ENCODE measurements at places on chromosomes 13 and 19.

DNA sequence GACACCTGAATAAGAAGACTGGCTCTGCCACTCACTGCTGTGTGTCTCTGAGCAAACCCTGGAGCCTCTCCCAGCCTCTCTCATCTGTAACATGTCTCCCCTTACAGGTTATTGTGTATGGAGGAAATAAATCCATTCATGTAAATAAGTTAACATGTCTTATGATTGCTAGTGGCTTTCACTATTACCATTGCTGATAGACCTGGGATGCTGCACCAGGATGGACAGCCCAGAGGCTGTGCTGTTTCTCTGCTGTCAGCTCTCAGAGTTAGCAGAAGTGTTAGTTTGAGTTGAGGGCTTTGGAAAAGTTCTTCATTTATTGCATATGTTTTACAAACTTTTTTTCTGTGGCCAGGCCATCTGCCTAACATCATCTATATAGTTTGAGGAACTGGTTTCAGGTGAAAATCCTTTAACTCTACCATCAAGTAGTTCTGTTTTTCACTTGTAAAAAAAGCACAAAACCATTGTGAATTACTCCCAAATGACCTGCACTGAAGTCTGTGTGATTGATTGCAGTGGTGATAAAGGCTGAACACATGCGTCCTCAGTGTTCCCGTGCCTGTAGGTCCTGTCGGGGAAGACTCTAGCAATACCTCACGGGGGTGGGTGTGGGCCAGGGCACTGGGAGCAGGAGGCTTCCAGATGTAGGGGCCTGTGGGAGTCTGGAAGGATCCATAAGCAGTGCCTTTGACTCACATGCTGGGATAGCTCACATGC, 24.6 kb downstream of the MPHOSPH8 start:
- DNase-seq = no peak

GRCh38 chr13:99151516-99151915, 49.1 kb upstream of the UBAC2 start:
- no peak for DNase-seq

DNA sequence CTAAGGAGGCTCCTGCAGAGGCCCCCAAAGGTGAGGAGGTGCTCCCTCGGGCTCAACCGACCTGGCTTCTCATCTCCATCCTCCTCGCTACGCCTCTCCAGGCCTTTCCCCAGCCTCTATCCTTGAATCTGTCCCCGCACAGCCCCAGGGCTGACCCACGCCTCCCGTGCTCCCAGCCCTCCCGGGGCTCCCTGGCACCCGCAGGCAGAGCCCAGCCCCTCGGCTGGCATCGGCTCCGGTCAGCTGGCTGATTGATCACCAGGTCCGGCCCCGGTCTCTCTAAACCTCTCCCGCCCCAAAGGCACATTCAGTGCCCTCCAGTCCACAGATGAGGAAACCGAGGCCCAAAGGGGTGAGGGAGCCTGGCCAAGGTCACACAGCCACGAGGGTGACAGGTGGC, 2.5 kb downstream of the MYBPC2 start:
- DNase-seq = no peak

DNA sequence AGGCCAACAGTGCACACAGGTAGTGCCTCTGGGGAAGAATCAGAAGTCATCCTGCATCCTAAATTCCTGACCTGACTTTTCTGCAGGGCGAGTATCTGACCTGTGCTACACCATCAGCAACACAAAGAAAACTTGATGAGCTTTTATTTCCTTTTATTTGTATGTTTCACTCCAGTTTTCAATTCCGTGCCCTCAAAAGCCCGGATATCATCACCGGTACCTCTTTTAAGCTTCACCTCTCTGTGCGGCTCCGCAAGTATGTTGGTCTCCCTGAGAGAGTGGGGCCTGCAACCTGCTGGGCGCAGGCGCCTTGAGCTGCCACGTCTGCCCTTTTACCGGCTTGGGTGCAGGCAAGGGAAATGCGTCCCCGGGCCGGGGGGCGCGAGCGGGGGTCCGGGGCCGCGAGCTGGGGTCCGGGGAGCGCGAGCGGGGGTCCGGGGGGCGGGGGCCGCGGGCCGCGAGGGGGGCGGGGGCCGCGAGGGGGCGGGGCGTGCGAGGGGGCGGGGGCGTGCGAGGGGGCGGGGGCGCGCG, 4.3 kb upstream of the DUXA start:
- DNase-seq = peak; percentile 20

GRCh38 chr13:95188128-95188527, 113.1 kb downstream of the ABCC4 start:
- no peak for DNase-seq

DNA sequence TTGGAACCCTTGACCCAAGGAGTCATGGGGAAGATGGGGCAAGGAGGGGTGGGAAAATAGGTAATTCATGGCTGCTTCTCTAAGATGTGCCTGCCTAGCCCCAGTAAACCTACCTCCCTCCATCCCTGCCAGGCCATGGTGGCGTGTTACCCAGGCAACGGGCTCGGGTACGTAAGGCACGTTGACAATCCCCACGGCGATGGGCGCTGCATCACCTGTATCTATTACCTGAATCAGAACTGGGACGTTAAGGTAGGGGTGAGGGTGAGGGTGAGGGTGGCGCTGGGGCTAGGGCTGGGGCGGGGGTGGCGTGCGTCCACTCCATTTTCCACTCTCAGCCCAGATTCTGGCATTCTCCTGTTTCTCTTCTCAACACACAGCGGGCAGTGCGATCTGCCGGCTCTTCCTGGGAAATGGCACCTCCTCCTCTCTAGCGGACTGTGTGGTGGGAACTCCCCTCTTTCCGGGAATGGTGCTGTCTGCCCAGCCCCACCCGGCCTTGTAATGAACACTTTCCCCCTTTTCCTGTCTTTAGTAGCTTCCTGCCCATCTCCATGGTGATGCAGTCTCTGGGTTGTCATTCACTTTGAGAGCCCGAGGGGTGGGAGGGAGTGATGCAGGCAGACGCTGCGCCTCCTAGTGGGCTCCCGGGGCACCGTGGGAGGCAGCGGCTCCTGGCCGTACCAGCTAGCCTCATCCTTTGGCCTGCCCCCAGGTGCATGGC, 7.6 kb downstream of the EGLN2 start:
- DNase-seq = peak; percentile 66

DNA sequence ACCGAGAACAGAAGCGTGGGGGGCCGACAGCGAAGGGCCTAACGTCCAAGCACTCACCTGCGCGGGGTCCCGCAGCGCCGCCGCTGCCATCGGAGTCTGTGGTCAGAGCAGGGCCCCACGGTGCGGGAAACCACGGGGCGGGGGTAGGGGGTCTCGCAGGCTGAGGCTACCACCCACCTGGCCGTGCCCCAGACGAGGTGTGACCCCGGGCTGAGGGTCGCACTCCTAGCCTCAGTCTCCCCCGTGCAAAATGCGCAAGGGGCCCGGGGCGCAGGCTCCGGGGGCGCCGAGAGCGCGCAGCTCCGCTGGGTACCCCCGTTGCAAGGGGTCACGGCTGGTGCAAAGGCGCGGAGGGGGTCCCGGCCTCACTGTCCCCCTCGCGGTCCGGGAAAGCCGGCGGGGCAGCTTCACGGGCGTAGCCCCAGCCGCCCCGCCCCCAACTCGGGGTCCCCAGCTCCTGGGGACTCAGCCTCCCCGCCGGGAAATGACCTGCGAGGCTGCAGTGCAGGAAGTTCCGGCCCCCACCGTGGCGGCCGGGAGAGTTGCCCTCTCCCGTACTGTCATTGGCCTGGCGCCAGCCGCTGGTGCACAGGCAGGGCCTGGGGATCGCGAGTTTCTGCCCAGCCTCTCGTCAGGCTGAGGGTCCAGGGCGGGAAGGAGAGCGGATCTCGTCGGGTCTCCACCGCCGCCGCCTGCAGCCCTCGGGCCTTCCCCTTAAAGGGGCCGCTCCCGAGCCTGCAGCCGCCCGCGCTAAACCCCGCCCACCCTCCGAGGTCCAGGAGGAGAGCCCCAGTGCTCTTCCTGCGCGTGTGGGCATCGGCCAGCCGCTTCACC, at the start of gene ZNF792:
Gene ZNF792 (minus strand): TSS at position 657 of the 834 bp plus-strand sequence. CDS start 567 bp downstream, at position 90.
- peak; percentile 56 for DNase-seq

GRCh38 chr13:49368688-49369087, 75.2 kb downstream of the CAB39L start:
- DNase-seq = no peak

DNA sequence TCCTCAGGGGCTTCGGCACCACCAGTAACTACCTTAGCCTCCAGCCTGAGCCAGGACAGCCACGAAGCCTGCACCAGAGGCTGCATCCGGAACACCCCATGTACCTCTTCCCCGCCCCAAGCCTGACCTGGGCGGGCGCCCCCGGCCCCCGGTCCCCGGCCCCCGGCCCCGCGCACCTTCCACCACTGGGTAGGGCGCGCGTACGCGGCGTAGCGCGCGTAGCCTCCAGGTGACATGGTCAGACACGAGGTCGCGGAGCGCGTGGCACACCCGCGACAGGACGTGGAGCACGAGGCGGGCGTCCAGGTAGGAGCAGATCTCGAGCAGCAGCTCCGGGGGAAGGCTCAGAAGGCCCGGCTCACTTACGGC, 450 bp downstream of the FBXW9 start:
- DNase-seq = no peak

DNA sequence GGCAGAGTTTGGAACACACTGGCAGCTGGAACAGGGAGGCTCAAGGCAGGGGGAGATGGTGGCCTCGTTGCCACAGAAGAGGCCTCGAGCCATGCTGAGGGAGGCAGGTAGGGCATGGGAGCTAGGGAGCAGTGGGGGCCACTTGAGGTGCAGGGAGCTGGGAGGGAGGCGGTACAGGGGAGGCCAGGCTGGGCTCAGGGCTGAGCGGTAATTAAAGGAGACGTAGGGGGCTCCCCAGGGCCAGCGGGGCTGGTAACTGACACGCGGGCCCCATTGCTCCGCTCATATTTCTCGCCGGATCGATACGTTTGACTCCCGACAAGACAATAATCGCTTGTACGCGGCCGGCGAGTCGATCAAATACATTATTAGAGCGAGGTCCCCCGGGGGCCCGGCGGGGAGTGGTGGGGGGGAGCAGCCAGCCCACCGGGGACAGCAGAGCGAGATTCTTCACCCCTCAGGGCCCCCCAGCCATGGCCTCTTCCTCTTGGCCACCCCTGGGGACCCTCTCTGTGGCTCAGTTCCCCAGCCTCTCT, 2.4 kb upstream of the POU2F2 start:
- DNase-seq = no peak

- DNase-seq = no peak
Measured at GRCh38 chr19:29193155-29193554, 19.8 kb downstream of the UQCRFS1 start.

GRCh38 chr19:6529937-6530385, 865 bp upstream of the TNFSF9 start:
- no peak for DNase-seq

DNA sequence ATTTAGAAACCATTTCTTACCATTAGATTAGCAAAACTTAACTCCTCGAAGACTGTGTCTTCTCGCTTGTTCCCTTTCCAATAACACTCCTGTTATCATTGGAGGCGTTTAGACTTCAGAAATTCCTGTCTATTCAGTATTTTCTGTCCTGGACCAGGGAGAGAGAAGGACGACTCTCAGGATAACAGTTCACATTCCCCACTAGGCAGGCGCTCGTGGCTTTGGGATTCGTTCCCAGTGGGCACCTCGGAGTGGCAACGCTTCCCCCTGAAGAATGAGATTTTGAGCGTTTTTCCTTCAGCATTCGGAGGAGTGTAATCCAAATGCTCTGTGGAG, 429 bp upstream of the ZNF225 start:
- DNase-seq = no peak

DNA sequence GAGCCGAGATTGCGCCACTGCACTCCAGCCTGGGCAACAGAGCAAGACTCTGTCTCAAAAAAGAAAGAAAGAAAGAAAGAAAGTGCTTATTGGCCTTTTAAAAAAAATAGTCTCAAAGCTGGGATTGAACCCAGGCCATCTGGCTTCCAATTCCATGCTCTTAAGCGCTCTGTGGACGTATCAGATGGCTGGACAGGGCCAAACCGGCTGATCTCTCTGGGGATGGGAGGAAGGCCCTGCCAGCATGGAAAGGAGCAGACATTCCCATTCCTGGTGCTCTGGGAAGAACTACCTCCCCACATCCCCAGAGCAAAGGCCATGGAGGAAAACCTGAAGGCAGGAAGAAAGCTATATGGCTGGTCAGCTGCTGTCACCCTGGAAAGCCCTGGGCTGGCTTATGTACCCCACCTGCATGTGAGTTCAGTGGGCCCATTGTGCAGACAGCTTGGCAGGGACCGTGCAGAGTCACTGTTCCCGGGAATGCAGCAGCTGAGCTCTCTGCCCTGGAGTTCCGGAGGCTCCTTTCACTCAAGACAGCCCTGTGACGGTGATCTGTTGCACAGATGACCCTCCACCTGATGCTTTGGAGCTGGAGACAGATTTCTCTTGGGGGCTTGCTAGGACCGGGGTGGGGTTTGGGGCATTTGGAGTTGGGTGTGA, 84.3 kb downstream of the SIPA1L3 start:
- no peak for DNase-seq

DNA sequence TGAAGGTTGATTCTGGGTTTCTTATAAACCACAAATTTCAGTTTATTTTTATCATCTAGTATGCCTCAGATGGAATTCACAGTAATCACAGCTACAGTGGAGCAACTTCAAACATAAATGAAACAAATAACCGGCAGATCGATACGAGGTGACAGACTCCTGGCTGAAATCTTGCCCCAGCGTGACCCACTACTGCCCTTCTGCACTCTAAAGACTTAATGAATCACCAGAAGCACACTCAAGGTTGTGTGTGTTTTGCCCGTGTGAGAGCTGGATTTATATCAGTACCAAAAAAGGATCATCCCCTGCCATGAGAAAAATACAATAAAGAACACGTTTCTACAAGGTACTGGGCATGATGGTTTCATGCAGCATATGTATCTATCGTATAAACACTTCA, 161.7 kb downstream of the KLF12 start:
- DNase-seq = peak; percentile 25

DNA sequence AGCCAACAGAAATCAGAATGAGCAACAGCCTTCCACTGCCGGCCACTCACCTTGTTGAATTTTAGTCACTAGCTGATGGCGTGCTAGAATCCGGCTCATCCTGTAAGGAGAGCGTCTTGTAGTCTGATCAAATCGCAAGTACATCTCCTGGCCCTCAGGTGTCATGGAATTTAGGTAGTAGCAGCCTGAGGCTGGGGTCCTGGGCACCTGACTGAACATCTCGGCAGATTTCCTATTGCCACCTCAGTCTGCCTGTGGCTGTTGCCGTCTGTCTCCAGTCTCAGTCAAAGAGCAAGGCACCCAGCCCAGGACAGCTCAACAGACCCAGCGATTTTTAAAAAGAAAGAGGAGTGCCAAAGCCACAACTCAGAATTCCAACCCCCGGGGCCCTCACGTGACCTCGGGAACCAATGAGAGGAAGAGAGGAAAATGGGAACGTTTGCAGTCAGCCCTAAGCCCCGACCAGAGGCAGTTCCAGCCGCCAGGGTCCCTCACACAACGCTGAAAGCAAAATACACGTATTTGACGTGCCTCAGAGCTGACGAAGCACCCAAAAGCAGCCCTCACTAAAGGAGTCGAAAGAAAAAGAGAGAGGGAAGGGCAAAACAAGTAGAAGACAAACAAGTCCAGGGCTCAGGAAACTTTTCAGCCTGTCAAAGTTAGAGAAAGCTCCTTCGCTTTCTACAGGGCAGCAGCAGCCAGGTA, at the start of gene STARD13:
Gene STARD13 (minus strand): TSS at position 336 of the 705 bp plus-strand sequence. CDS start 117 bp downstream, at position 219.
- peak; percentile 92 for DNase-seq
